Activated effector memory CD4-positive, alpha-beta T cell treated with Interleukin-2 at 50 U/mL for 16 hours (primary cell): ENCODE measurements at places on chromosomes 1 and 21.

DNA sequence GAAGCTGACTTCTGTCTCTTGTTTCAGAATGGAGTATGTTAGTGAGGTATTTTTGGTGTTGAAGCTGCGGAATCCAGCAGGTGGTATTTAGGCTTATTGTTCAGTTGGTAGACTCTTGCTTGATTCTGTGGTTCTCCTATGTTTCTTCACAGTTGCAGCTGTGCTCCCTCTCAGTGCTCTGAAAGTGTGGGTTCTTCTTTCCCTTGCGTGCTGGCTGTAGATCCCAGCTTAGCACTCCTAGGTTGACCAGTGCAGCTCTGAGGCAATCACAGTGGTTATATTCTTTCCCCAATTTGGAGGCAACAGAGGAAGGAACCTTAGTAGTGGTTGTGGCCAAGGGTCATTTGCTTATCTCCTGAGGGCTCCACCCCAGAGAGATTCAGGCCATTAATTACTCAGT is 269.2 kb upstream of the NRIP1 start:
- no peak for DNase-seq

- no peak for DNase-seq
Observed at GRCh38 chr21:35102488-35103371, 53.6 kb upstream of the RUNX1 start.

DNA sequence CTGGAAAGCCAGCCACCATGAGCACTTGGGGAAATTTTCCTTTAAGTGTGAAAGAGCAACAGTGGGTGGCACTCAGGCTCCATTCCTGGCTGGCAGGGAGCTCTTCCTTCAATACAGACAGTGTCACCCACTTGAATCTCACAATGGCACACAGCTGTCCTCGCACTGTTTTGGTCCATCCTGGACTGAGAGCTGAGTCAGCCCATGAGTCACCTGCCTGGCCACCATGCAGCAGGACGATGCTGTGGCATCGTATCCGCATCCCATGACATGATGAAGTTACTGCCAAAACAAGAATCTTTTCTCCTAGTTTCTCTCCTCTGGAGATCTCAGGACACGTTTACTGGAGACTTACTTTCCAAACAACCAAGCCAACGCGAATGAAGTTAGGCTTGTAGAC is 6.0 kb downstream of the TMPRSS2 start:
- DNase-seq = no peak

- DNase-seq = peak; percentile 25
Observed at GRCh38 chr1:9293533-9294404, 1.1 kb downstream of the SPSB1 start.

DNA sequence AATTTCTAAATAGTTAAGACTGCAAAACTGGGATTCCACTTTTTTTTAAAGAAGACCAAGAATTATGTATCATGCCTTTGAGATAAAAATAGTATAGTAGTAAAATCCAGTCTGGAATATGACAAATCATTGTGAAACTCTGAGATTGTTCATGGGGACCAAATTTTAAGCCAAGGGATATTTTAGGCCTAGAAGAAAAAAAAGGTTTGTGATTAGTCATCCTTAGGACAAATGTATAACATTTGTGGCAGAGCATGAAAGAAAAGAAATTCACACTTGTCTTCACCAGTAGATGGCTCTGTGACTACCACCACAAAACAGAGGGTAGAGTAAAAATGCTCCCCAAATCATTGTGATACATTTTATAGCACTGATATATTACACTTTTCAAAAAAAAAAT is 226.1 kb downstream of the KCTD3 start:
- DNase-seq = no peak

GRCh38 chr1:6224718-6225117 is 11.0 kb downstream of the ICMT start:
- DNase-seq = no peak
